ENCODE measurements at places on chromosomes 12 and 14.
A peak's percentile ranks its signal among the peaks of the same experiment; 100 is the strongest.

- no peak for DNase-seq
These were observed 9.4 kb downstream of the ACVR1B start for GRCh38 chr12:51960890-51961289.

GRCh38 chr14:91127401-91127801, 13.5 kb downstream of the DGLUCY start:
- no peak for DNase-seq

GRCh38 chr12:57888409-57889157, 42.1 kb upstream of the CTDSP2 start:
- DNase-seq: no peak

DNA sequence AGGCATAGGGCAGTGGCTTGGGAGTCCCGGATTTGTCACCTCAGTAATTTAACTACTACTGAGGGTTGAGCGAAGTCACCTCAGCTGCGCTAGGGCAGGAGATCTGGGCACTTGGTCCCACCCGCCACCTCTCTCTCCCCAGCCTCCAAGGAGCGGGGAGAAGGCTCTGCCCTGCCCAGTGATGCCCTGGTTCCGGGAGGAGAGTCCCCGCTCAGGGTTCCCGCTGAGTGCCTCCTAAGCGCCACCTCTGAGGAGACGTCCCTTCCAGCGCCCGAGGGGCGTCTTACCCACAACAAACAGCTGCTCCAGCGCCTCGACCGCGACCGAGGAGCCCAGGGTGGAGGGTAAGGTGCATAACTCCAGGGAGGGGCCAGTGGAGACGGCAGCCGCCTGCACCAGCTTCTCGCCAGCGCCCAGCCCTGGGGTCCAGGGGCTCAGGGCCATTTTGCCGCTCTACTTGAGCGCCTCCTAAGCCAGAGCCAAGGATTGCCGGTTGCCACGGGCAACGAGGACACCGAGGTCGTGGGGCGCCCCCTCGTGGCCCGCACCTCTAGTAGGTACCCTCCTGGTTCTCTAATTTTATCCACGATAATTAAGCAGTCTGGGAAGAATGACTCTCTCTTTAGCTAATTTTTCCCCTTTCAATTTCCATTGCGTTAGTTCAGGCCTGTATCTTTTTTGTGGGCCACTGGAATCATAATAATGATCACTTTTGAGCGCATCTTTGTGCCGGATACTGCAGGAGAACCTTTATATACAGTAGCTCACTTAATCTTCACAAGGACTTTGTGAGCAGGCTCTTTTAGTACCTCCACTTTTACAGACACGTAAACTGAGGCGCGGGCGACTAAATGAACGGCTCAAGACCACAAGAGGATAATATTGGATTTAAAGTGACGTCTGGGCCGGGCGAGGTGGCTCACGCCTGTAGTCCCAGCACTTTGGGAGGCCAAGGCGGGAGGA, at the start of gene CCDC175:
CCDC175 (minus strand) TSS at position 481 of the 963 bp plus-strand sequence; CDS start at position 444, 37 bp downstream.
- peak; percentile 84 for DNase-seq

- DNase-seq: no peak
These were observed 214.4 kb downstream of the SPTSSA start for GRCh38 chr14:34247605-34248004.

DNA sequence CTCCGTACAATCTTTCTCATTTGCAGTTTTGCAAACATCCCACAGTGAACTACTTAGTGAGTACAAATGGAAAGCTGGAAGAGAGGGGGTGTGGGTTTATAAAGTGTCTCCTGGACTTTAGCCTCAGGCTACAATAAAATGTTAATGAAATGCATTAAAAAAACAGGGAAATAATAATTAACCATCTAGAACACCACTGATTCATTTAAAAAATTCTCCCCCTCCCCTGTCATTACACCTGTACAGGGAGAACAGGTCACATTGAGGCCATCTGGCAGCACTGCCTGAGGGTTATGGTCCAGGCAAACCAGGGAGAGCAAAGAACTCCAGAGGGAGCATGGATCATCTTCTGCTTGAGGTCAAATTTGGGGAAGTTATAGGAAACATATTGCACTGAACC, 96.3 kb downstream of the TSPAN8 start:
- no peak for DNase-seq

GRCh38 chr14:62557416-62557815, 487.8 kb downstream of the KCNH5 start:
- no peak for DNase-seq

DNA sequence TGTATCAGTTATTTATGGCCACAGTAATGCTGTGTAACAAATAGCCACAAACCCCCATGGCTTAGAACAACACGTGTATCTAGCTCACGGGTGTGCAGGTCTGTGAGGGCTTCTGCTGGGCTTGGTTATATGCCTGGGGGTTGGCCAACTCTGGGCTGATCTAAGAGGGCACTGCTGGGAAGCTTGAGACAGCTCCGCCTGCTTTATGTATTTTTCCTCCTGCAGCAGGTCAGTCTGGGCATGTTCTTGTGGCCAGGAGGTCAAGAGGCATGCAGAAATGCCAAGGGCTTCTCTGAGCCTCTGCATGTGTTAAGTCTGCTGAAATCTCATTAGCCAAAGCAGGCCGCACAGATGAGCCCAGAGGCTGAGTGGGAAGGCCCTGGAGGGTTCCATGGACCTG, 105.8 kb downstream of the ZNF664 start:
- DNase-seq: no peak

DNA sequence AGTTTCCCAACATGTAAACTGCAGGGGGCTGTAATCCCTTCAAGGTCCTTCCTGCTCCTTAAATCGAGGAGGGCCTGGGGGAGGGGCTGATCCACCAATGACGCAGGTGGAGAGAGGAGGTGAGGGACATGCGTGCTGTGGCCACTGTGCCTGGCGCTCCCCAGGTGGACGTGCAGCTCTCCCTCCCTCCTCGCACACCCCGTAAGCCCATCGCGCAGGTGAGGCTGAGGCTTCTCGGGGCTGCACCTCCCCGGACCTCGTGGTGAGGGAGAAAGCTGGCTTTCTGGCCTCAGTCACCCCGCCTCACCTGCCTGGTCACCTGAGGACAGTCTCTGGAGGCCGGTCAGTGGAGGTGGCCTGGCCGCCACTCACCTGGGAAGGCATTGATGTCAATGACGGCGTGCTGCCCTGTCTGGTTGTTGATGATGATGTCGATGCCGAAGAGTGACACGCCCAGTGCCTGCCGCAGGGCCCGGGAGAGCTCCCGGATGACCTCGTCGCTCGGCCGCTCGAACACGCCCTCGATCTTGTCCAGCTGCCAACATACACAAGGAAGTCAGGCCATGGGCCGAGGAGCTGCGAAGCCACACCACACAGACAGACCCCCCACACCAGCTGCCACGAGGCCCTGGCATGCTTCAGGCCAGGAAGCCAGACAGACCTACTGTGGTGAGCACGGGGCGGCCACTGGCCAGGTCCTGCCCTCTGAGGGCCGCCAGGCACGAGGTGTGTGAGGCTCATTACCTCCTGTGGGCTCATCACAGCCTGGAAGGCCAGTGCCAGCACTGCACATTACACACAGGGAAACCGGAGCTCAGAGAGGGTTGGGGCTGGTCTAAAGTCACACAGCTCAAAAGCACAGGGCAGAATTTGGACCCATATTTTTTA, 23.3 kb downstream of the CHGA start:
- no peak for DNase-seq

DNA sequence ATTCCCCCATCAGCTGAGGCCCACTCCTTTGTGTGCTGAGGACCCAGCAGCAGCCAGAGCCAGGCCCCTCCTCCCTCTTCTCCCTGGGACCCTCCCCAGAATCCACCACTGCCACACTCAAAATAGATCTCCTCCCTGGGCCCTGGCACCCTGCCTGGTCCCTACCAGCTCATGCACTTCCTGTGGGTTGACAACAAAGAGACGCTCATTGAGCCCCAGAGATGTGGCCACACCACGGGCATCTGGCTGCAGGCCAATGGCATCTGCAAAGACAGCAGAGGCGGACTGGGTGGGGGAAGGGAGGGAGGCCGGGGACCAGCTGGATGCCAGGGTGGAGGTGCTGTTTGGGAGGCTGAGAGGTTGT, 16.0 kb upstream of the ENDOU start:
- no peak for DNase-seq

GRCh38 chr12:14654842-14655241, 41.6 kb downstream of the GUCY2C start:
- no peak for DNase-seq

- no peak for DNase-seq
These were observed 168.2 kb downstream of the KIF26A start for GRCh38 chr14:104306450-104307040.

GRCh38 chr12:77406219-77406905, 341.0 kb upstream of the E2F7 start:
- DNase-seq: no peak

DNA sequence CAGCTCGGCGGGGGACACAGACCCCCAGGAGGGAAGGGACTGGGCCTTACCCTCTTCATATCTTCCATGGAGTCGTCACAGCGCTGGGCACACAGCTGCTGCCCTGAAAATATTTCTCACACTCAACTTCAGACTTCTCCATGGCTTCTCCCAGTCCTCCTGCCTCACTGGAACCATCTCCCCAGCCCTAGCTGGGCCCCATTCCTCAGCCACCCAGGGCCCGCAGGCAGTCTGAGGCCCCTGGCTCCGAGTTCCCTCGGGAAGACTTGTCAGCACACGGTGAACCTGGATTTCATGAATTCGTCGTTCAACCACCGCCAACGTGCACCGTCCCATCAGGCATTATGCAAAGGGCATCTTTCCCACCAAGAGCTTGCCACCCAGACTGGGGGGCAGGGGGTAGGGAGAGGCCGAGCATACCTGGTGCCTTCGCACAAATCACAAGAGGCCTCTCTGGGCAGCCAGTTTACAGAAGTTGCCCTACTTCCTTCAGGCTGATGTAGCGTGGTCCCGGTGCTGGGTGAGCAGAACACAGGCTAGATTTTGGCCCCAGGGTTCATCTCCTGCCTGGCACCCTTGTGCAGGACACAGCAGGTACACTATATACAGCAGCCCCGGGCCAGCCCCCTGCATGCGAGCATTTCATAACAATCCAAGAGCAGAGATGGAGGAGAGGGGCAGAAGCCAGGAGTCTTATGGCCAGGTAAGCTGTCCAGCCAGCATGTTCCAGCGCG, 44.2 kb downstream of the LTBP2 start:
- DNase-seq: no peak

DNA sequence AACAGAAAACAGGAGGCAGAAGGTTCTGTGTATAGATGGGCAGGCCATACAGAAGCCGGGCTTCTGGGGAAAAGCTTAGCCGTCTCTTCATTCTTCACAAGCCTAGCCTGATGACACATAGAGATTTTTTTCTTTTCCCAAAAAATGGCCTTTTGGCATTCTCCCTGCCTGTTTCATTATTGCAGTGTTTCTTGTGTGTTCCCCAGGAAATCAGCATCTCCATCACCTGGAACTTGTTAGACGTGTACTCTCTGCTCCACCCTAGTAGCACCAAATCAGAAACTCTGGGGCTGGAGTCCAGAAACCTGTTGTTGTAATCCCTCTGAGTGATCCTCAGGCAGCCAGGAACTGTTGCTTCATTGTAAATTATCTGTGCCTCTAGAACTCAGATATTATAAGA, 388.1 kb downstream of the CCDC91 start:
- DNase-seq: no peak

DNA sequence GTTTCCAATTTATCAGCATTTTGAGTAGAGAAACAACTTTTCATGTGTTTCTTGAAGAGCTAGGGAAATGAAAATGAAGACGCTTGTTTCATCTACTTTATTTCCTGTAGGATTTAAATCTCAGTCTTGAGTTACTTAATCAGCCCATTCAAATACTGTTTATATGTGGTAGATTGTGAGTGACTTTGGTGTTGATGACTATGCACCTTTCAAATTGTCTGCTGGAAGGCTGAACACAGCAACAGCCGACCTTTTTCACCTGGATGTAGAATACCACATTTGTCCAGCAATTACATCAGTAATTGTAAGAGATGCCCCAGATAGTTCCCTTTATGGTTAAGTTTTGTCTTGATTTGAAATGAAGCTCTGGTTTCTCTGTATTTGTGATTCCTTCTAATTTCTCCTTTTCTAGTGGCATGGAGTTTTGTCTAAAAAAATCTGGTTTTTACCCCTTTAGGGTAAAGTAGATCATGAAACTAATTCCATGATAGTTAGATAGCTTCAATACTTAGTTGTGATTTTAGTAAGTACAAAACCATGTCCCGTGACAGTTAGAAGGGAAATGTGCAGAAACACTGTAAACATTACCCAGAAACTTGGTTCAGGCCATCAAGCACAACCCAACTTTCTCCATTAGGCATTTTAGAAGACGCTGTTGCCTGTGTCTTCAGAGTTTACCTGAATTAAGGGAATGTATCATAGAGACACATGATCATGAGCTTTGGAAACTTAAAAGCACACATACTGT, 165.0 kb downstream of the SRGAP1 start:
- DNase-seq: no peak

- DNase-seq: no peak
These were observed 46.0 kb upstream of the SRSF5 start for GRCh38 chr14:69720912-69721311.

GRCh38 chr12:30908722-30909348, 17.7 kb upstream of the TSPAN11 start:
- DNase-seq: no peak

GRCh38 chr14:80316441-80316840, 105.1 kb upstream of the DIO2 start:
- no peak for DNase-seq

DNA sequence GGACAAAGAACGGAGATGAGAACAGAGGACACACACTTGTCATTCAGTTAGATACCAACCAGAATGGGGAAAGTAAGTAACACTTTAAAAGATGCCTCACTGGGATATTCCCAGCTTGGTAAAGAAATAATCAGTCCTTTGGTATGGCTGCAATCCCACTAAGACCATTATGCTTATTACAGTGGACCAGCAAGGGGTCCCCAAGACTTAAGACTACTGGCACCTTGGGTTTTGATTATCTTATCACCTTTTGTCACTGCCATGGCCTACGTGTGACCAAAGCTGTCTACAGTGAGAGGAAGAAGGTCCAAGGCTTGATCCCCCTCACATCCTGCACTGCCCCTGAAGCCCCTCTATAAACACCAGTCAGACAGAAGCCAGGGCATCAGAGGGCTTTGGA, 65.8 kb downstream of the TRAFD1 start:
- DNase-seq: no peak

DNA sequence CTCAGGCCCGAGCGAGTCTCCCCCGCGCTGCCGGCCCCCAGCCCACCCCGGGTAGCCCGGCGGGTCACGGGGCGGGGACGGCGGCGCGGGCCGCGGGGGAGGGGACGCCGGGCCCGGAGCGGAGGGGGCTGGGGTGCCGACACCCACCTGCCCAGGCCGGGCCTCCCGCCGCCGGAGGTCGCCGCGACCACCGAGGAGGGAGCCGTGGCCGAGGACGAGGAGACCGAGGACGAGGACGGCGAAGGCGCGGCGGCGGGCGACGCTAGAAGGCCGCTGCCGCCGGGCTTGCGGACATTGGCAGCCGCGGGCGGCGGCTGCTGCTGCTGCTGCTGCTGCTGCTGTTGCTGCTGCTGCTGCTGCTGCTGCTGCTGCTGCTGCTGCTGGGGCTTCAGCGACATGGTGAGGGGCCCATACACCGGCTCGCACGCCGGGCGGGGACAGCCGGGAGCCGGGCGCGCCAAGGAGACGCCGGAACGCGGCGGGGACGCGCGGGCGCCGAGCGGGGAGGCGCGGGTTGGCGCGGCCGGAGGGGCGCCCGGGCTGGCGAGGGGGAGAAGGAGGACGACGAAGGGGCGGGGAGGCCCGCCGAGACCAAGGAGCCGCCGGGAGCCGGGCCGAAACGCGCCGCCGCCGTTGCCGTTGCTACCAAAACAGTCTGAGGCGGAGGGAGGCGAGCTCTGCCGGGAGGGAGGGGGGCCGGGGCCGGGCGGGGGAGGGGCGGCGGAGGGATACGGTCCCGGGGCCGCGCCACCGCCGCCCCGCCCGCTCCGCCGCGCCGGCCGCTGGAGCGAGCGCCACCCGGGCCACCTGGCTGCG, at the start of gene ATXN2:
ATXN2 (minus strand) TSS at position 679 of the 816 bp plus-strand sequence; CDS start at position 398, 281 bp downstream.
- peak; percentile 95 for DNase-seq

GRCh38 chr14:36580856-36581831, 1.3 kb downstream of the NKX2-8 start:
- DNase-seq: peak; percentile 59

Measured in GM13977 (cell line).